ENCODE measurements at places on chromosomes 13 and 19.

GRCh38 chr13:28420704-28421103, 74.2 kb downstream of the FLT1 start:
- DNase-seq, result no peak

GRCh38 chr19:3057275-3057714, 5.0 kb downstream of the TLE5 start:
- no peak for DNase-seq

DNA sequence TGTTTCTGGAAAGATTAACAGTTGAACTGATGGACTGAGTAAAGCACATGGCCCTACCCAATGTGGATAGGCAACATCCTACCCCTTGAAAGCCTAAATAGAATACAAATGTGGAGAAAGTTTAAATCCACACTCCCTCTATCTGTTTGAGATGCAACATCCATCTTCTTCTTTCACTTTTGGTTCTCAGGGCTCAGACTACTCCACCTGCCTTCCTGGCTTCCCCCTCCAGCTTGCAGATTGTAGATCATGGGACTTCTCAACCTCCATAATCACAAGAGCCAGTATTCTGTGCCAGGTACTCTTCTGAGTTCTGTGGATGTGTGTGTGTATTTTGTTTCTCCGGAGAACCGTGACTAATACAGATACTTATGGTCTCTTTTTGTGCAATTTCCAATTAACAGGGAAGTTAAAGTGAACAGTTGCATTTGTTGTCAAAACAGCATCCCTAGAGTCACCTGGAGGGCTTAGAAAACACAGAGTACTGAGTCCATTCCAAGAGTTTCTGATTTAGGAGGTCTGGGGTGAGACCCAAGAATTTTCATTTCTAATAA, 590.3 kb upstream of the MIR17HG start:
- no peak for DNase-seq

DNA sequence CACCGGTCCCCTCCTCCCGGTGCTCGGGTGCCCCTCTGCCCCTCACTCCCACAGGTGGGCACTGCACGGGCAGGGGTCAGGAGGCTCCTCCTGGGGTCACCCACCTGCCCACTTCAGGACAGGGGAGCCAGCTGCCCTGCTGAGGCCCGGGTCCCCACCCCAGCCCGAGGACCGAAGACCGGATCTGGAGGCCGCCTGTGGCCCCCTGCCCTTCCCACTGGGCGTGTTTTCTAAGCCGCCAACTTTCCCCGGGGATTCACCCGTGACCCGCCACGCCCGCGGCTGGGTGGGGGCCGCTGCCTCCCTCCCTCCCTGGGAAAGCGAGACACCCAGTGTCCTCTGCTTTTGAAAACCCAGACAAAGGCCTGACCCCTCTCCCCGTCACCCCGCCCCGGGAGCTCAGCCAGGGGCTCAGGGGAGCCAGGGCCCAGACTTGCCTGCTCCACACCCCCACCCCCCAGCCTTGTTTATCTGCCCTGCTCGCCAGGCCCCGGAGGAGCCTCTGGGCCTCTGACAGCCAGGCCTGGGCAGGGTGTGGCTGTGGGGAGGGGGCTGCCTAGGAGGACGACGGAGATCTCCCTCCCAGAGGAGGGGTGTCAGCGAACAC, 1.3 kb downstream of the PALM start:
- no peak for DNase-seq

DNA sequence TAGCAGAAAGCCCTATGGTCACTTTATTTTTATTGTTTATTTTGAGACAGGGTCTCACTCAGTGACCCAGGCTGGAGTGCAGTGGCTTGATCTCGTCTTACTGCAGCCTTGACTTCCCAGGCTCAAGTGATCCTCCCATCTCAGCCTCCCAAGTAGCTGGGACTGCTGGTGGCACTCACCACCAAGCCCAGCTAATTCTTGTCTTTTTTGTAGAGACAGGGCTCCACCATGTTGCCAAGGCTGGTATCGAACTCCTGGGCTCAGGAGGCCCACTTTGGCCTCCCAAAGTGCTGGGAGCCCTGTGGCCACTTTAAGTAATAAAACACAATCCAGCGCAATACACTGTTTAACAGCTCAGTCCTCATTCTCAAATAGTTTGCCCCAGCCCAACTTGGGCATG, 69.3 kb downstream of the NUFIP1 start:
- no peak for DNase-seq

GRCh38 chr13:72953391-72953965, 105.3 kb upstream of the KLF5 start:
- DNase-seq, result no peak

DNA sequence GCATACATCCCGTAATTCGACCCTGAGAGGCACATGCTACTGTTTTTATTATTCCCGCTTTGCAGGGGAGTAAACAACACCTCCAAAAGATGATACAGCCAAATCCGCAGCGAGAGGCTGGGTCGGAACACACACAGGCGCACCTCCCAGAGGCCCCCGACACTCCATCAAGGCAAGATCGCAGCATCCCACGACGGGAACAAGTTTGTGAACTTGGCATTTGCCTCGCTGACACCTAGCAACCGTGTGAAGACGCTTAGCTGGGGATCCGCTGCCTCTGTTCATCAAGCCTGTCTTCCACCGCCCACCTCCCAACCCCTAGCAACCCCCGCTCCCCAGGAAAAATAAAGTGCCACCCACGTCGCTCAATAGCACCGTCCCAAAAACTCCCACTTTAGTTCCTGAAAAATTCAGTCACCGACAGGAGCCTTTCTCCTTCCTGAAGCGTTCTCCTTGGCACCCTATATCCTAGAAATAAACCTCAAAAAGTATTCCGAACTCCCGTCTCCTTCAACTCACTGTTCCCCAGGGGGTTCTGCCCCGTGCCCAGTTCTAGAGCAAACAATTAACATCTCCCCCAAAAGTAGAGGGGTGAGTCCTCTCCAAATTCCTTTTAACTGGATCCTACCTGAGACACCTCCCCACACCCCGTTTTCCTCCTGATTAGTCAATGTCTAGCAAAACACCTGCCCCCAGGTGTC, 1.7 kb downstream of the GNG7 start:
- no peak for DNase-seq

DNA sequence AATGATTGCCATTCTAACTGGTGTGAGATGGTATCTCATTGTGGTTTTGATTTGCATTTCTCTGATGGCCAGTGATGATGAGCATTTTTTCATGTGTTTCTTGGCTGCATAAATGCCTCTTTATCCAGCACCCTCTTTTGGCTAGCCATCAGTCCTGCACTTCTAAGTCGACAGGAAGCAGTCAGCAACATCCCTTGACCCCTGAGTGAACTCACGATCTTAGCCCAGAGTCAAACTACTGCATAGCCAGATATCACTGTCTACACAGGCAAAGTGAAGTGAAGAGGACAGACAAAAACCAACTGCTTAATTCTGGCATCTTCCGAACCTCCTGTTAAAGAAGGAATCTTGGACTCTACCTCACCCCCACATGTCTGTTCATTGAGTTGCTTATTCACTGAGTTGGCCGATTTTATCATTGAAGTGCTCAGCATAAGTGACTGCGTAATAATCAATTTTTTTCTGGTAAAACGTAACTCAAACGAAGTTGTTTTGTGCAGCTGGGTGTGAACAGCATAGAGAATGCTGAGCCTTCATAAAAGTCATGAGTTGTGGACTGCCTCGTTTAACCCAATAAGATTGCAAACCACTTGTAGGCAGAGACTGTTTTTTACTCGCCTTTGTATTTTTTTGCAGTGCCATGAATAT, 304.2 kb downstream of the COG6 start:
- DNase-seq, result no peak

GRCh38 chr13:20197361-20197834, 4.7 kb upstream of the GJB2 start:
- no peak for DNase-seq

DNA sequence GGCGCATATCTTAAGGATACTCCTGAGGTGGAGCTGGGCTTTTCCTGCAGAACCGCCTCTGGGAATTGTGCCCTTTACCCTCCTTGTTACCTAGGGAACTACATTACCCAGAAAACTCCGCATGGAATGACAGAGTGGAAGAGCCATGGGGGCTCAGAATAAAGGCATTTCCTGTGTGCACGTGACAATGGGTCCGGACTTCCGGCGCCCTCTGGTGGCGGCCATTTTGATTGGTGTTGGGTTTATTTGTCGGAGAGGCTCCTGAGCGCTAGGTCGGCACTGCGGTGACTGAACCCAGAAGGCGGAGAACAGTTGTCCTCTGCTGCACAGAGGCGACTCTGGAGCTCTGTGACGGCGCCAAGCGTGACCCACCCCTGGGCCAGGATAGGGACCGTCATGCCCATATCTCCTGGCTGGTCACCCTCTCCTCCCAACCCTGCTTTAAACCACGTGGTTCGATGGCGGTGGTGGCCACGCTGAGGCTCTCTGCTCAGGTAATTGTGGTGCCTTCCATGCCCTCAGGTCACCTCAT, at the start of gene ZNF587B:
Gene ZNF587B, plus strand, starts transcription at position 229 of the 532 bp plus-strand sequence. Its CDS starts 230 bp downstream, at position 459.
- peak; percentile 27 for DNase-seq

- DNase-seq, result no peak
These were observed 191.4 kb downstream of the POSTN start for GRCh38 chr13:37407156-37407555.

- DNase-seq, result no peak
These were observed 215.9 kb upstream of the SOX21 start for GRCh38 chr13:94928127-94928775.

DNA sequence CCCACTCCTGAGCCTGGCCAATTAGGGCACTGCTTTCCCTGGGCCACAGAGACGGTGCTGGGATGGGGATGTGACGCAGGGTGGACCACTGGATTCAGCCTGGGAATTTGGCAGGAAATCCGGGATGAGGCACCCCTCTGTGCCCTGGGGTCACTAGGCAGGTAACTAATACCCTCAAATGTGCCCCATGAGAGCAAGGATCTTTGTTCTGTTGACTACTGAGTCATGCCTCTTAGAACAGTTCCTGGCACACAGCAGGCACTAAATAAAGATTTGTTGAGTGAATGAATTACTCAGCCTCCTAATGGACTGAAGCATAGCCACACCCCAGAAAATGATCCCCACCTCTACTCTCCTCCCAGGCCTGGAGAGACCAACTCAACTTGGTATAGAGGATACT, 15.9 kb downstream of the OPA3 start:
- no peak for DNase-seq

DNA sequence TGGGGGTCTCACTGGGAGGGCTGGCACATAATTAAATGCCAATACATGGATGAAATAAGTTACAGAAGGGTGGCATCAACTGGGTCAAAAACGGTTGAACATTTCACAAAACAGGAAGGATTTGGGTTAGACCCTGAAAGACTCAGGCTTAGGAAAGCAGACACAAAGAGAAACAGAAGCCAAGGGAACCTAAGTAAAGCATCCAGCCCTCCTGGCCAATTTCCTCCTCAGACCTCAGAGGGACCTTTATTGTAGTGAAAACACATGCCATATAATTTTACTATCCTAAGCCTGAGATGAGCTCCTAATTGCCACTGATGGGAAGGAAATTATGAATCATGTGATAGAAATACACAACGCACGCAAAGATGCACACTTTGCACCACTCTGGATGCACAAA, 12.1 kb upstream of the CEACAM3 start:
- DNase-seq, result no peak

DNA sequence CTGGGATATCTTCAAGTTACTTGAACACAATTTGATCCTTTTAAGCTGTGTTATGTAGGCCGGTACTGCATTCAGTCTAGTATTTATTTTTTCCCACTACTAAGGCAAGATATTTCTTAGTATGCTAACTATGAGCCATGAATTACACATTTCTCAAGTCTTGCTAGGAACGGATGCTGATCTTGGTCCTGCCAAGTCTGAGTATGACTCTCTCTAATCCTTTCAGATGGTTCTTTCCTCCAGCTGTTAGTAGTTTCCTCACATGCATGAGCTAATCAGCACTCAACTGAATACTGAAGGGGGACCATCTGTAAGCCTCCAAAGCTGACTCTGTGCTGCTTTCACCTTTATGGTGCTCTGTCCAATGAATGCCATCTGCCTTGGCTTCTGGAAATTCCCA, 460.3 kb downstream of the KCTD12 start:
- DNase-seq, result peak; percentile 78

GRCh38 chr19:3359015-3359918, 7.1 kb upstream of the NFIC start:
- DNase-seq, result no peak

GRCh38 chr13:70237131-70237530, 128.9 kb upstream of the KLHL1 start:
- no peak for DNase-seq

- DNase-seq, result no peak
These were observed 2.4 kb upstream of the RGL3 start for GRCh38 chr19:11421371-11422098.

DNA sequence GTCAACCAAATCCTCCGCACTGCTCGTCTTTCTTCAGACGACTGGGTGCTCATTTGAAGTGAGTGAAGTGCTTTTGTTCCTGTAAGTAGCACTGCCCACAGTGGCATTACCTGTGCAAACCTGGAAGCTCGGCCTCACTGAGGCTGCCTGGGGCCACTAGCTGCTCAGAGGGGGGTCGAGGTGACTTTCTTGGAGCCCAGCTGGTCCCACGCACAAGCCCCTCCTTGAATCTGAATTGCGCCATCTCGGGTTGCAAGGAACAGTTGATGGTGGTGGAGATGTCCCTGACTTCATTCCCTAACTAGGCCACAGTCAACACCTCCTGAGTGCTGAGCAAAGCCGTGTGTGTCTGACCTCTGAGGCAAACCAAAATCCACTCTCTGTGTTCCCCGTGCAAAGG, 79.3 kb upstream of the GPR183 start:
- DNase-seq, result no peak

DNA sequence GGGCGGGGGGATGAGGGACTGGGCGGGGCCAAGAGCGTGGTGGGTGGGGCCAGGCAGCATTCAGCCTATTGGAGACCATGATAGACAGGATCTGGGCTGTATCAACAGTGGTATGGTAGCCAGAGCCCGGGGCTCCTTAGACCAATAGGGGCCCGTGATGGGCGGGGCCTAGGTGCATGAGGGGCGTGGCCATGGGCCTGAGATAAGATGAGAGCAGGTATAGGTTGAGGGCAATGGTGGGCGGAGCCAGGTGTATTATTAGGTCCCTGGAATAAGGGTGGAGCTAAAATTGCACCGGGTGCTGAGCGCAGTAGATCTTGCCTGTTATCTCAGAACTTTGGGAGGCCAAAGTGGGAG, 5.3 kb downstream of the ABCA7 start:
- no peak for DNase-seq

GRCh38 chr19:8161135-8161646, 11.8 kb upstream of the FBN3 start:
- DNase-seq, result no peak

DNA sequence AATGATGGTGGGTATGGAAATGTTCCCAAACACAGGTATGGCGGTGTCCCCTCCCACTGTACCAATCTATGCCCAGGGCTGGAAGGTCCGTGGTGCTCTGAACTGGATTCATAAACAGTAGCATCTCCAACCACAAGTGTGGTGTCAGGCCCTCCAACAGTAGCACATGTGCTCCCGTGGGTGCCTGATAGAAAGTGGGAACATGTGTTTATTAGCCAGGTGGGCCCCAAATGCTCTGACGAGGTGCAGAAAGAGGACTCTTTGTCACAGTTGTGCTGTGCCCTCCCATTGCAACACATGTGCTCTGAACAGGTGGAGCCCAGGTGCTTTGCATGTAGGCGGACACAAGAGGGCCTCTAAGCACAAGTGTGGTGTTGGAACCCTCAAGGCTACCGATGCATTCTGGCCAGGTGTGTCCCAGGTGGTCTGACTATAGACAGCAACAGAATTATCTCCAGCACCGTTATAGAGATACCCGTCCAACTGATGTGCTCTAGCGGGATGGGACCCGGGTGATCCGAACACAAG, 75.4 kb upstream of the ZNF30 start:
- no peak for DNase-seq

Measured in AG04450 (cell line).